ENCODE measurements at places on chromosomes 5 and 9.
A peak's percentile ranks its signal among the peaks of the same experiment; 100 is the strongest.

DNA sequence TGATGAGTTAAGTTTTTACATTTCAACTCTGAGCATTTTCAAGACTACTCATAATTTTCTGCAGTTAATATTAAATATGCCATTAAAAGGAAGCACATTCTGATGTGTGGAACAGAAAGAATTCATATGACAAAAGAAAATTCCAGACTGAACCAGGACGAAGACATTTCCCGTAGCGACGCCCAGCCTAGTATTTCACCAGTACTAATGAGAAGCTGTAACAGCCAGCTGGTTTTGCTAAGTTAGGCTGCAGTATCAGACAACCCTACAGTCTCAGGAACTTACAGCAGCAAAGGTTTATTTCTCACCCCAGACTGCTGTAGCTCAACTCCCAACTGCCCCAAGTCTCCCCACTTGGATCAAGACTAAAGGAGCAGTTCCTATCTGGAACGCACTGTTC lies 91.6 kb downstream of the TMEM174 start:
- no peak for DNase-seq

DNA sequence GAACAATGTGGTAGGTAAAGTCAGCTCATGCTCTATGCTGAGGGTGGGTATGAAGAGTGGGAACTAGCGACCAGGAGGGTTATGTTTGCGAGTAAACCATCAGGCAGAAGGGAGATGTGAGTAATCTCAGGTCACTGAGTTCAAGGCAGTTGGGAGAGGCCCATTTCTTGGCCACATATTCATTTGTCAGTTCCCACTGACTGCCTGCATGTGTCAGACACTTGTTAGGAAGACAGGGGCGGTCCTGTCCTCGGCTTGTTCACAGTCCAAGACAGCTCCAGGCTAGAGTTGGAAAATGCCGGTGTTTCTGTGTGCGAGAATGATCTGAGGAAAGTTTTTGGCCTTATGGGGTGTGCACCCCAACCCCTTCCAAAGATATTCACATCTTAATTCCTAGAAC lies 48.6 kb upstream of the GDNF start:
- no peak for DNase-seq

DNA sequence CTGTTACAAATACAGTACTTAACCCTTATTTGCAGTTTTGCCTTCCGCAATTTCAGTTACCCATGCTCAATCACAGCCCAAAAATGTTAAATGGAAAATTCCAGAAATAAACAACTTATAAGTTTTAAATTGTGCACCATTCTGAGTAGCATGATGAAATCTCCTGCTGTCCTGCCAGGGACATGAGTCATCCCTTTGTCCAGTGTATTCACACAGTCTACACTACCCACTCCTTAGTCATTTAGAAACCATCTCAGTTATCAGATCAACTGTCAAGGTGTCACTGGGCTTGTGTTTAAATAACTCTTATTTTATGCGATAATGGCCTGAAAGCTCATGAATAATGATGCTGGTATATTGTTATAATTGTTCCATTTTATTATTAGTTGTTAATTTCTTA lies 95.8 kb downstream of the PLCXD3 start:
- no peak for DNase-seq

- DNase-seq = no peak
Measured at GRCh38 chr9:120944434-120944843, 17.8 kb upstream of the TRAF1 start.

DNA sequence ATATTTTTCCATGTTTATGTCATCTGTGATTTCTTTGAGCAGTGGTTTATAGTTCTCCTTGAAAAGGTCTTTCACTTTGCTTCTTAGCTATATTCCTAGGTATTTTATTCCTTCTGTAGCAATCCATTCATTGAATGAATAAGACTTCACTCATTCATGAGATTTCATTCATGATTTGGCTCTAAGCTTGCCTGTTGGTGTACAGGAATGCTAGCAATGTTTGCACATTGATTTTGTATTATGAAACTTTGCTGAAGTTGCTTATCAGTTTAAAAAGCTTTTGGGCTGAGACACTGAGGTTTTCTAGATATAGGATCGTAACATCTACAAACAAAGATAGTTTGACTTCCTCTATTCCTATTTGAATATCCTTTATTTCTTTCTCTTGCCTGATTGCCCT lies 15.9 kb downstream of the RLN2 start:
- no peak for DNase-seq

DNA sequence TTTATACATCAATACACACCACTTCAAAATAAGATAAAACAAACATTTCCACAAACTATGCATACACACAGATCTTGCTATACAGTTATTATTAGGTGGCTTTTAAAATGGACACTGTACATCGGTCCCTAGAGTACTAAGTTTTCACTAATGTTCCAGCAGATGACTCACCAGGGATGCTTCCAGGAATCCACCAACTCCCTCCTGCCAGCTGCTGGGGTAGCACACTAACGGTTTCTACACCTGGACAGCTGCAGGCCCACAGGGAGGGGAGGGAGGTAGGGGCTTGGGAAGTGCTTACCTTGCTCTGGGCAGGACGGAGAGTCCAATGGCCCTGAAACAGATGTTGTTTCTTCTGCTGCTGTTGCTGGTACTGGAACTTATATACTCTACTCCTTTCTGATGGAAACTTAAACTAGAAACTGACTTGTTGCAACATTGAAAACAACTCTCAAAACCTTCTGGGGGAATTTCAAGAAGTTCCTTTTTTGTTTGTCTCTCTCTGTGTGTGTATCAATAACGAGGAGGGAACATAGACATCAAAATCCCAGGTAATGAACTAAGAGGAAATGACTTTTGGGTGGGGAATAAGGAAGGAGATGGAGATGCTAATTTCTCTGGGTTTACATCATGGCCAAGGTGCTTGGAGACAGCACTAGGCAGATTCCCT lies at the start of gene IL12B:
IL12B (minus strand) TSS at position 357 of the 670 bp plus-strand sequence. CDS start 3,705 bp downstream, outside the sequence.
- DNase-seq = no peak

DNA sequence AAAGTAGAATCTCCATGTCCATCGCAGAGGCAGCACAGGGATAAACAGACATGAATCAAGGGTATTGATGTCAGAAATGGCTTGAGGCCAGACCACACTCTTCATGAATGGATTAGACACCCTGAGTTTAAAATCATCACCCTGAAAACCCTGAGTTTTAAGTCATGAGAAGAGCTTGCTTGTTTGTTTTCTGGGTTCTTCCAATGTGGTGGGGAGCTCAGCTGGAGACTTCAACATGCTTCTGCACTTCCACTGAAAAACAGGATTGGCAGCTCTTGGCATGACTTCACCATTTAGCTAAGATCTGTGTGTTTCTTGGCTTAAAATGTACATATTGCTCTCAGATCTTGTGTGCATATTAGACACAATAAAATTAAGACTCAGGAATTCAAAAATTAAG lies 9.8 kb downstream of the GCNT4 start:
- no peak for DNase-seq

GRCh38 chr5:113034182-113034773 lies 57.7 kb downstream of the DCP2 start:
- no peak for DNase-seq

DNA sequence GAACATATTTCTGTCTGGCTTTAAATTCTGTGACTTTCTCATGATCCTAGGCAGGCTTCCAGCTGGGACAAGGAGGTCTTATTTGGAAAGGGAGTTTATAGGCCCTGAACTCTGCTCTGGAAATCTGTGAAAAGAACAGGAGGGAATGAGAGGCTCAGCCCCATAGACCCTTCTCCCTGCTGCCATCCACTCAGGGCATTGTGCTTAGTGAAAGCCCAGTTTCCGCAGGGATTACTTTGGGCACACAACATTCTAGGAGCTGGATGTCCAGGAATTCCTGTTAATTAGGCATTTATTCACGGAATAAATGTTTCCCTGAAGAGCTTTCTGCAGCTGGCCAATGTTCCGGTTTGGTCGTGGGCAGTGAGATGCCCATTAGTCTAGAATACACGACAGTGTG lies 32.7 kb upstream of the COL15A1 start:
- DNase-seq = no peak

- no peak for DNase-seq
Measured at GRCh38 chr5:38666668-38667498, 110.4 kb upstream of the LIFR start.

DNA sequence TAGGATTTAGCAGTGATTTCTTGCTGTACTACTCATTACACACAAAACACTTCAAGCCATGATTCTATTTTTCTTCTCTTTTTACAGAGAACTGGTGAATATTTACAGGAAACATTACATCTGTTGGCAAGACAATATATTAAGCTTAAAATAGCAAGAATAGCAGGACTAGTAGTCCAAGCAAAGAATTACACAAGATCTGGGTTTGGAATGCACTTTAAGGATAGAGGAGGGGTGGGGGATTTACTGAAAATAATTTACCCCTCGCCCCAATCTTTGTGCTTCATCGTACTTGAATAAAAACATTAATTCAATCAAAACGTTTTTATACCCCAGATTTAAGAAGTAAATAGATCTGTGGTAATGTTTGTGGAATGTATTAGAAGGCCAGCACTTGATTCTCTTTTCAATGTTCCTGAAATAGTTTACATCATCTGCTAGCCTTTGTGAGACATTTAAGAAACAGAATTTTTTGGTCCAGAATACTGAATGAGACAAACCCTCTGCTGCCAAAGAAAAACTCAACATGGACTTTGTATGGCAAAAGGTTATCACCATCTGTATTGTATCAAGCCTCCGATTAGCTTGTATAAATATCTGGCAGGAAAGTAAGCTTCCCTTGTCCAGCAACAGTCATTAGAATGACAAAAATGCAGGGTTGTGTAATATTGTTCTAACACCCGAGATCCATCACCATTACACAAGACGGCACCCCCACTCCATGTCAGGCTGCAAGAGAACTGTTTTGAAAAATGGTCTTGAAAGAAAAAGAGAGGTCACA lies 23.8 kb downstream of the SVEP1 start:
- DNase-seq = no peak

GRCh38 chr9:24620741-24621140 lies 75.0 kb upstream of the IZUMO3 start:
- no peak for DNase-seq

DNA sequence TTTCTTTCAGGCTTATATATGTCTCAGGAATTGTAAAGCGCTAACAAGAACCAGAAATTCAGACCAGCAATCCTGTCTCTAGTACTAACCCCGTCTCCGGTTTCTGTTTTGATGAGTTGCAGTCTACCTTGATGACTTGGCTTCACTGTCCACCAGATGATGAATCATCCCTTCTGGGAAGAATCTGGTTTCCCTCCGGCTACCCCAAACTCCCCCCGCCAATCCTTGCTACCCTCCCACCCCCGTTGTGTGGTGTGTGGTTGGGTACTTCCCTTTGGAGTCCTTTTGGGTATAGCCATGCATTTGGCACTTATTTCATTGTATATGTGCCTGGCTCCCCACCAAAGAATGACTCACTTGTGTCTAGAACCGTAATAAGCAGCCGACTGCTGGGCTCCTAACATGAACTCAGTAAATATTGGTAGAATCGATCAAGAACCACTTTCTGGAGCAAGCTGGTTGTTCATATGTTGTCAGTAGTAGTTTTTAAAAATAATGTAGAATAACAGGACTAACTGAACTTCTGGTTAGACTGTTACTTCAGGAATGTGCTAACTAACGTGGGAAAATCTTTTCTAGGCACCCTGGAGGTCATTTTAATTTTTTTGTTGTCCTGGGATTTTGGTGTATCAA lies 8.3 kb upstream of the TGFBI start:
- DNase-seq = peak; percentile 19

GRCh38 chr5:149767281-149767550 lies 37.1 kb downstream of the PPARGC1B start:
- no peak for DNase-seq

- no peak for DNase-seq
Measured at GRCh38 chr5:170327829-170328228, 30.3 kb upstream of the LCP2 start.

DNA sequence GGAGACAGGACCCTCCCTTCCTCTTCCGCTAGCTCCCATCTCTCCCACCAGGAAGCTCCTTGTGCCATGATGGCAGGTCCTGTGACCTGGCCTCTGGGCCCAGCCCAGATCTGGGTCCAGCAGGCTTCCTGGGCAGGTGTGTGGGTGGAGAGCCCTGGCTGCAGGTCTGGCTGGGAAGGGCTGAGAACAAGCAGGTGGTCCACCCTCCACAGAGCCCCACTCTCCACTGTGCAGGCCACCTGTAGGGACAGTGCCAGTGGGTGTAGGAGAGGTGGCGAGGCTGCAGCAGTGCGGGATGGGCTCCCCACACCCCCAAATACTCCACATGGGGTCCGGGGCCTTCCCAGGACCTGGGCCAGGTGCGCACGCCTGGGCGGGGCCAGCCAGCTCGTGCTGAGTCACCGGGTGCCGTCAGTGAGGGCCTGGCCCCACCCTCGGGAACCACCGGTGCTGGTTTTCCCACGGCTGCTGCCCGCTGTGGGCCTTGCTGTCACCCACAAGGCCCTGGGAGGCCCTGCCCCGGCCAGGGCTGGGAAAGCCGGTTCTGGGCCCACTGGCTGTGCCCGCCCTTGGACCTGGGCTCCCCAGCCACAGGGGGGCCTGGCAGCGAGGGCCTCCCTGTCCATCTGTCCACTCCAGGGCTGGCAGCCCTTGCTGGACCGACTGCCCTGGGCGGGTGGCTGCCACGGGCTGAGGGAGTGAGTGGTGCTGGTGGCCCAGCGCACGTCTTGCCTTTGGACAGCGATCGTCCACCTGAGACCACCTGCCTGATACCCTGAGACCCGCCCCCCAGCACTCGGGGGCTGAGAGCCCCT lies 9.3 kb upstream of the NRARP start:
- DNase-seq = peak; percentile 28

GRCh38 chr5:121199216-121199999 lies 652.3 kb upstream of the FTMT start:
- DNase-seq = no peak

- DNase-seq = no peak
Measured at GRCh38 chr5:150615141-150615699, 25.2 kb upstream of the SYNPO start.

- no peak for DNase-seq
Measured at GRCh38 chr5:157582731-157583620, 7.4 kb upstream of the ADAM19 start.

DNA sequence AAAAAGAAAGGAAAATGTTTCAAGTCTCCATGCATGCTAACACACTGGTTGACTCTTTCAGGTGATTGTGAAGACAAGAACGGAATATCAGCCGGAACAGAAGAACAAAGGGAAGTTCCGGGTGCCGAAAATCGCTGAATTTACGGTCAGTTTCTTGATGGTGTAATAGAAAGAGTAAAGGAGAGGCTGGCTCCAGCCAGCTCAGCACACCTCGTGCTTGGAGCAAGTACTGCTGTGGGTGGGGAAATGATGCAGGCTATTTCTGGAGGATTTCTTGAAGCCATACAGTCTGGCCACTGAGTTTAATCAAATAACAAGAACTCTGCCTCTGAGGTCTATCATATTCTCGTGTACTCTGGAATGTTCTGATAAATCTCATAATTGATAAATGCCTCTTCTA lies 18.7 kb downstream of the NSG2 start:
- no peak for DNase-seq

GRCh38 chr9:70283848-70284247 lies 25.1 kb downstream of the SMC5 start:
- DNase-seq = no peak

GRCh38 chr5:74320526-74320925 lies 320.0 kb downstream of the ENC1 start:
- no peak for DNase-seq

- DNase-seq = no peak
Measured at GRCh38 chr5:80747922-80748321, 93.1 kb upstream of the DHFR start.

GRCh38 chr9:1732670-1733069 lies 282.5 kb upstream of the SMARCA2 start:
- no peak for DNase-seq
